Panc1 (cell line): ENCODE measurements at places on chromosomes 16 and 17. TPM values are rescaled to one million over a fixed set of nuclear protein-coding genes. Genes with fewer than 3 reads are reported as not detected.

- H3K36me3 ChIP-seq, result no peaks in the 10 kb centered on the region
- peaks cover 30% of the 10 kb centered on the region for H3K4me1 ChIP-seq
- no peak for DNase-seq
- no peak overlapping the region; the same call in 1 of the 2 replicates for H3K27ac ChIP-seq
Observed at GRCh38 chr16:19138601-19139000, 24.8 kb downstream of the ITPRIPL2 start.

DNA sequence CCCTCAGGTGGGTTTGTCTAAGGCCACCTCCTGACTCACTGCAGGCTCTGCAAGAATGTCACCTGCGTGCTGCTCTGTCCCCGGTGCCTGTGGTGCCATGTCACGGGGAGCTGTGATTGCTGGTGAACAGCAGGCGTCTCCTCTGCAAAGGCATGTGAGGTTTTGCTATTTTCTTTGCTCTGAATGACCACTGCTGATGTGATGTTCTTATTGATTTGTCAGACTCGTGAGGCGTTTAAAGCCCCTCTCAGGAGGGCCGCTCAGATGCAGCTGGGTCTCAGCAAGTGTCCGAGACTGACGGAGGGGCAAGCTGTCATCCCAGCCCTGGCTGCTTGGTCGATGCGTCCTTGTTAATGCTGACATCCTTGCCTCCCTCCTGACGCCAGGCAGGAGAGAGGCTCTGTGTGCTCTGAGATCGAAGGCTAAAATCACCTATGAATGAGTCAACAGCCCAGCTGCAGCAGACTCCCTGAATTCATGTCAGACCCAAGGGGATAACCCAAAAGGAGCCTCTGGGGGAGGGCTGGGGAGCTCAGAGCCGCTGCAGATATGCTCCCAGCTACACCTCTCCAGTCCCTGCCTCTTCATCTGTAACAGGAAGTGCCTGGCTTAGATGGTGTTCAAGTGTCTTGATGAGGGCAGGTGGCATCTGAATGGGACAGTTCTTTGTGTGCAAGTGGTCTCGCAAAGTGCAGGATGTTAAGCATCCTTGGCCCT lies 11.8 kb upstream of the PEMT start:
- no peaks in the 10 kb centered on the region for H3K27me3 ChIP-seq
- DNase-seq, result no peak
- no peaks in the 10 kb centered on the region for H3K36me3 ChIP-seq

DNA sequence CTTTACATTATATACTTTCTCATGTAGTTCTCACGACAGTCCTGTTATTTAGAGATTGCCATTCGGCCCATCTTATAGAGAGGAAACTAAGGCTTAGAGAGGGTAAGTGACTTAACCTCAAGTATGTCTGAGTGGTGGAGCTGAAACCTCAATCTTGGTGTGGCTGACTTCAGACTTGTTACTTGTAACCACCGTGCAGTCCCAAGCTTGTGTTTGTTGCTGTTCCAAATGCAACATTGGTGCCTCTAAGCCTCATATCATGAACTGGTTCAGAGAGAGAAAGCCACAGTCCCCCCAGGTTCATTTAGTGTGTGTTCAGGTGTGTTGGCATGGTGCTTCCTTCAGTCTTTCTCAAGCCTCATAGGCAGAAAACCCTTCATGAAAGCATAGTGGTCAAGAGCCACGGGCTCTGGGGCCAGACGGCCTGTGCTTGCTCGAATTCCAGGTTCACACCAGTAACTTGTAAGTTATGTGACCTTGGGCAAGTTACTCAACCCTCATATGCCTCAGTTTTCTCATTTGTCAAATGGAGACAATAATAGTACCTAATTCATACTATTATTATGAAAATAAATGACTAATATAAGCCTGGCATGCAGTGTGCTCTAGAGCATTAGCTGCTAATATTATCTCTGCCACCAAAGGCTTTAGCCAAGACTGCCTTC lies 39.9 kb downstream of the CDH1 start:
- H3K4me3 ChIP-seq, result no peak overlapping the region
- H3K27me3 ChIP-seq, result no peaks in the 10 kb centered on the region
- no peak for DNase-seq
- H3K27ac ChIP-seq, result no peak overlapping the region
- H3K36me3 ChIP-seq, result no peaks in the 10 kb centered on the region
- peaks cover 3% of the 10 kb centered on the region; the same call in 1 of the 2 replicates for H3K4me1 ChIP-seq

- H3K36me3 ChIP-seq, result no peaks in the 10 kb centered on the region
- no peak overlapping the region for H3K4me3 ChIP-seq
- no peak overlapping the region for H3K27ac ChIP-seq
- no peak for DNase-seq
- H3K4me1 ChIP-seq, result no peaks in the 10 kb centered on the region
Observed at GRCh38 chr17:30454635-30455034, 22.6 kb upstream of the GOSR1 start.

GRCh38 chr17:63349478-63350000 lies 96.6 kb downstream of the CYB561 start:
- no peaks in the 10 kb centered on the region for H3K4me1 ChIP-seq
- no peak for DNase-seq
- H3K36me3 ChIP-seq, result no peaks in the 10 kb centered on the region
- H3K27ac ChIP-seq, result no peak overlapping the region
- H3K4me3 ChIP-seq, result no peak overlapping the region

DNA sequence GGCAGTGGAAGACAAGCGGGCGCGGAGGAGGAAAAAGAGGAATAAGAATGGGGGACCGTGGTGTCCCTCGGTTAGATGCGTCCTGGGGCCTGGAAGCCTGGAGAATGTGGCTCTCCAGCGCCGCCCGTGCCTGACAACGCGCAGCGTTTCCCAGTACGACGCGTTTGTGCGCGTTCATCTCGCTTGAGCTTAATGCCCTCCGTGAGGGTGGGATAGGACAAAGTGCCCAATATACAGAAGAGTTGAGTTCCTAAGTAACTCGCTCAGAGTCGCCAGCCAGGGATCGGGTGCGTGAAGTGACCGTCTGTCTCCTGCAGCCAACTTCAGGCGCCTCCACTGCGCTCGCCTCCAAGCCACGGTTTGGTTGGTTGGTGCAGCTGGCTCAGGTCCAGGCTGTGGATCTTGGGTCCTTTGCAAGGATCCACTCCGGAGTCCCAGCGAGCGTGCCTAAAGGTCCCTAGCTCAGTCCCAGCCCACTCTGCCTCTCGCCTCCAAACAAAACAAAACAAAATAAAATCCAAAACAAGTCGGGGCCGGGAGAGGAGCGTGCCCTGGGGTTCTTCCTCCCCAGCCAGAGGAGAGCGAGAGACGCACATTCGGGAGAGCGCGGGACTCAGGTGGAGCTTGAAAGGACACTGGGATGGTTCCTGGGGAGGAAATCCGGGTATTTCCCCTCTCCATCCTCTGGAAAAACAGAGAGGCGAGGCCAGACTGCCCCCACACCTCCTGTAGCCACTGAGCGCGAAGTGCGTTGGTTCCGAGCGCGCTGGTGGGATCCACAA lies 974 bp downstream of the GALR2 start:
- no peak for DNase-seq
- H3K27me3 ChIP-seq, result no peaks in the 10 kb centered on the region
- H3K27ac ChIP-seq, result no peak overlapping the region
- H3K4me1 ChIP-seq, result peaks cover 12% of the 10 kb centered on the region
- H3K4me3 ChIP-seq, result no peak overlapping the region

DNA sequence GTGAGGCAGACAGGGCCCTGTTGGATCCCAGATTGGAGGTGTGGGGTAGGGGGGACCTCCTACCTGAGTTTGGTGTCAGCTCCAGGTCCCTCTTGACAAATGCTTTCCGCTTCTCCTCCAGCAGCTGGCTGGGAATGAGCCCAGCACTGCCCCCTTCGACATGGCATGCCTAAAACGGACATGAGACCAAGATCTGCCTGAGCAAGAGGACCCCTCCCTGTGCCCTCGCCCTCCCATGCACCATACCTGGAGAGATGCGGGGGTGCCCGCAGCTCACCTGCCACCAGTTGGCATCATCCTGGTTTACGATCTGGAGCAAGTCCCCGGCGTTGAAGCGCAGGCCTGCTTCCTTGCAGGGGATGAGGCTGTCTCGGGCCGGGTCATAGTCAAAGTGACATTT lies 26.2 kb downstream of the MPP2 start:
- no peak overlapping the region for H3K4me3 ChIP-seq
- no peak overlapping the region for H3K27ac ChIP-seq
- no peaks in the 10 kb centered on the region for H3K27me3 ChIP-seq
- H3K36me3 ChIP-seq, result no peaks in the 10 kb centered on the region

GRCh38 chr17:66717641-66718058 lies 117.3 kb upstream of the CACNG5 start:
- no peak for DNase-seq
- no peaks in the 10 kb centered on the region for H3K27me3 ChIP-seq
- no peak overlapping the region for H3K27ac ChIP-seq
- H3K36me3 ChIP-seq, result no peaks in the 10 kb centered on the region
- H3K4me3 ChIP-seq, result no peak overlapping the region

- H3K4me3 ChIP-seq, result no peak overlapping the region
- H3K36me3 ChIP-seq, result no peaks in the 10 kb centered on the region
- peaks cover 6% of the 10 kb centered on the region for H3K4me1 ChIP-seq
- H3K27me3 ChIP-seq, result no peaks in the 10 kb centered on the region
- no peak for DNase-seq
Observed at GRCh38 chr16:11346700-11347319, 1.6 kb downstream of the RMI2 start.

GRCh38 chr16:78775161-78775561 lies 675.7 kb downstream of the WWOX start:
- H3K27ac ChIP-seq, result no peak overlapping the region
- no peaks in the 10 kb centered on the region for H3K27me3 ChIP-seq
- no peak for DNase-seq
- no peaks in the 10 kb centered on the region for H3K36me3 ChIP-seq

GRCh38 chr17:77253611-77254051 lies 112.9 kb downstream of the SEC14L1 start:
- no peak for DNase-seq
- H3K4me1 ChIP-seq, result peaks cover 41% of the 10 kb centered on the region
- H3K4me3 ChIP-seq, result no peak overlapping the region
- no peaks in the 10 kb centered on the region for H3K36me3 ChIP-seq
- H3K27ac ChIP-seq, result peak overlapping the region; percentile 97
- no peaks in the 10 kb centered on the region for H3K27me3 ChIP-seq

GRCh38 chr17:514584-514983 lies 162.0 kb upstream of the RPH3AL start:
- H3K4me1 ChIP-seq, result no peaks in the 10 kb centered on the region
- H3K36me3 ChIP-seq, result no peaks in the 10 kb centered on the region
- no peaks in the 10 kb centered on the region for H3K27me3 ChIP-seq
- H3K4me3 ChIP-seq, result no peak overlapping the region
- no peak overlapping the region for H3K27ac ChIP-seq

DNA sequence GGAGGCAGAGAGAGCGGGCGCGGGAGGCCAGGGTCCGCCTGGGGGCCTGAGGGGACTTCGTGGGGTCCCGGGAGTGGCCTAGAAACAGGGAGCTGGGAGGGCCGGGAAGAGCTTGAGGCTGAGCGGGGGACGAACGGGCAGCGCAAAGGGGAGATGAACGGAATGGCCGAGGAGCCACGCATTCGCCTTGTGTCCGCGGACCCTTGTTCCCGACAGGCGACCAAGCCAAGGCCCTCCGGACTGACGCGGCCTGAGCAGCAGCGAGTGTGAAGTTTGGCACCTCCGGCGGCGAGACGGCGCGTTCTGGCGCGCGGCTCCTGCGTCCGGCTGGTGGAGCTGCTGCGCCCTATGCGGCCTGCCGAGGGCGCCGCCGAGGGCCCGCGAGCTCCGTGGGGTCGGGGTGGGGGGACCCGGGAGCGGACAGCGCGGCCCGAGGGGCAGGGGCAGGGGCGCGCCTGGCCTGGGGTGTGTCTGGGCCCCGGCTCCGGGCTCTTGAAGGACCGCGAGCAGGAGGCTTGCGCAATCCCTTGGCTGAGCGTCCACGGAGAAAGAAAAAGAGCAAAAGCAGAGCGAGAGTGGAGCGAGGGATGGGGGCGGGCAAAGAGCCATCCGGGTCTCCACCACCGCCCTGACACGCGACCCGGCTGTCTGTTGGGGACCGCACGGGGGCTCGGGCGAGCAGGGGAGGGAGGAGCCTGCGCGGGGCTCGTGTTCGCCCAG lies 1.2 kb upstream of the CBX4 start:
- peaks cover 42% of the 10 kb centered on the region for H3K4me1 ChIP-seq
- H3K27me3 ChIP-seq, result no peaks in the 10 kb centered on the region
- peak overlapping the region; percentile 86 for H3K27ac ChIP-seq
- peaks cover 7% of the 10 kb centered on the region; the same call in 1 of the 2 replicates for H3K36me3 ChIP-seq
- H3K4me3 ChIP-seq, result peak overlapping the region; percentile 50

DNA sequence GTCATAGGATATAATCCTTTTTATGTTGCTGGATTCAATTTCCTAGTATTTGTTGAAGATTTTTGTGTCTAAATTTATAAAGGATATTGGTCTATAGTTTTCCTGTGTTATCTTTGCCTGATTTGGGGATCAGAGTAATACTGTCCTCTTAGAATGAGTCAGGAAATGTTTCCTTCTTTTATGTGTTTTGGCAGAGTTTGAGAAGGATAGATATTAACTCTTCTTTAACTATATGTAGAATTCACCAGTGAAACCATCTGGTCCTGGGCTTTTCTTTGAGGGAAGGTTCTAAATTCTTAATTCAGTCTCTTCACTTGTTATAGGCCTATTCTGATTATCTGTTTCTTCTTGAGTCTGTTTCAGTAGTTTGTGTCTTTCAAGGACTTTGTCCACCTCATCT lies 66.3 kb upstream of the NACA2 start:
- no peak for DNase-seq
- no peak overlapping the region for H3K27ac ChIP-seq
- peaks cover 6% of the 10 kb centered on the region; the same call in 1 of the 2 replicates for H3K27me3 ChIP-seq
- H3K36me3 ChIP-seq, result no peaks in the 10 kb centered on the region
- no peak overlapping the region for H3K4me3 ChIP-seq

DNA sequence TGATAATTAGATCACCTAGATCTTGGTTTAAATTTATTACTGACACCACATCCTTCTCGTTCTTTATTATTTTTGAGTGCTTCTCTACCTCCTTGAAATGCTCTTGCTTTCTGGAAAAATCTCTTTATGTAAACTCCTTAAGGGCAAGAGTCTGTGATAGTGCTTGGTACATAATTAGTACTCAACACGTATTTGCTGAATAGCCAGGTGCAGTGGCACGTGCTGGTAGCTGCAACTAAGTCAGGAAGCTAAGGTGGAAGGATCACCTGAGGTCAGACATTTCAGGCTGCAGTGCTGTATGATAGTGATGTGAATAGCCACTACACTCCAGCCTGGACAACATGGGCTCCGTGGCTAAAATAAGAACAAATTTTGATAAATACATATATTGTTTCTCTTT lies 63.0 kb downstream of the PPM1E start:
- H3K27me3 ChIP-seq, result no peaks in the 10 kb centered on the region
- no peak for DNase-seq
- no peaks in the 10 kb centered on the region for H3K4me1 ChIP-seq

GRCh38 chr16:7765079-7765550 lies 432.5 kb downstream of the RBFOX1 start:
- no peaks in the 10 kb centered on the region for H3K4me1 ChIP-seq
- H3K4me3 ChIP-seq, result no peak overlapping the region
- H3K27ac ChIP-seq, result no peak overlapping the region
- peaks cover 1% of the 10 kb centered on the region; the same call in 1 of the 2 replicates for H3K27me3 ChIP-seq
- H3K36me3 ChIP-seq, result no peaks in the 10 kb centered on the region

- no peak overlapping the region for H3K27ac ChIP-seq
- H3K4me3 ChIP-seq, result no peak overlapping the region
- H3K27me3 ChIP-seq, result no peaks in the 10 kb centered on the region; the same call in 1 of the 2 replicates
- no peaks in the 10 kb centered on the region for H3K4me1 ChIP-seq
- no peak for DNase-seq
Observed at GRCh38 chr16:20285993-20286499, 41.3 kb downstream of the GP2 start.

- H3K4me1 ChIP-seq, result no peaks in the 10 kb centered on the region
- H3K27ac ChIP-seq, result no peak overlapping the region
- H3K36me3 ChIP-seq, result no peaks in the 10 kb centered on the region
- DNase-seq, result no peak
- no peak overlapping the region for H3K4me3 ChIP-seq
- no peaks in the 10 kb centered on the region for H3K27me3 ChIP-seq
Observed at GRCh38 chr16:65919145-65919985, 447.1 kb upstream of the CDH5 start.

The PDILT gene
- total RNA-seq, result not detected

The NPW gene
- 15.3 TPM for total RNA-seq

The CCL8 gene
- total RNA-seq, result not detected

The TSPAN10 gene
- total RNA-seq, result 4.8 TPM
